CD4-positive, alpha-beta T cell treated with Interleukin-12 subunit alpha and Interleukin-12 subunit beta, for 1 hour (primary cell): ENCODE measurements at places on chromosomes 2 and 18.

- DNase-seq: no peak
Measured at GRCh38 chr2:85988175-85988913, 99.6 kb upstream of the ST3GAL5 start.

DNA sequence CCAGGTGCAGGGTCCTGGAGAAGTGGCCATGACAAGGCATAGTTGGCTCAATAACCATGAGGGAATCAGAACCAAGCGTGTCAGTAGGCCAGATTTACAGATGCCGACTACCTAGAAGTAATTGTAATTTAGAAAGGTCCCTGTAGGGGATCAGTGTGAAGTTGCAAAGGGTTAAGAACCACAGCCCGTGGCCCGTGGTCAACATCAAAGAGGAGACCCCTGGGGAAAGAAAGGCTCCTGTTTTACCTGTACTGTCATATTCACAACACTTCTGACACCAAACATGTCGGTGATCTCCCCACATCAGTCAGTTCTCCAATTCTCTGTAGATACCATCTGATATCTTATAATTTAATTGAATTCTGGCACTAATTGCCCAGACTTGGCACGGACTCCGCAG lies 31.0 kb downstream of the SP100 start:
- DNase-seq: no peak

GRCh38 chr2:195407783-195408182 lies 249.2 kb upstream of the SLC39A10 start:
- DNase-seq: no peak

DNA sequence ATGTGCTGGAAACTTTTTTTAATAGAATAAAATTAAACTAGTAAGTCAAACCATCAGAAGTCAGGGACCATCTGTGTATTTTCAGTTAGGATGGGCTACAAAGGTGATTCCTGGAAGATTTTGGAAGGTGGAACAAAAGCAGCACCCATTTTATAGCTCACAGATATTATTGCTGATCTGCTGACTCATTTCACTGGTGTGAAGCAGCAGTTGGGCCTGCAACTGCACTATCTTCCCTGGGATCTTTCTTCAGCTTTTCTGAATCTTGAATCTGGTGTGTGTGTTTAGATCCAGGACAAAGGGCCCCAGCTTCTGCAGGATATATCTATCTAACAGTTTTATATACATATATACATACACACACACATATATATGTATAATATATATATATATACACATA lies 35.6 kb upstream of the BCL11A start:
- DNase-seq: no peak

- no peak for DNase-seq
Measured at GRCh38 chr2:29061616-29062015, 12.7 kb downstream of the PCARE start.
